ENCODE measurements at places on chromosomes 6 and 20.
A peak's percentile ranks its signal among the peaks of the same experiment; 100 is the strongest.

GRCh38 chr20:14148042-14148441 is 152.7 kb downstream of the MACROD2 start:
- DNase-seq, result no peak

- no peak for DNase-seq
Observed at GRCh38 chr6:161578478-161578877, 304.6 kb upstream of the AGPAT4 start.

DNA sequence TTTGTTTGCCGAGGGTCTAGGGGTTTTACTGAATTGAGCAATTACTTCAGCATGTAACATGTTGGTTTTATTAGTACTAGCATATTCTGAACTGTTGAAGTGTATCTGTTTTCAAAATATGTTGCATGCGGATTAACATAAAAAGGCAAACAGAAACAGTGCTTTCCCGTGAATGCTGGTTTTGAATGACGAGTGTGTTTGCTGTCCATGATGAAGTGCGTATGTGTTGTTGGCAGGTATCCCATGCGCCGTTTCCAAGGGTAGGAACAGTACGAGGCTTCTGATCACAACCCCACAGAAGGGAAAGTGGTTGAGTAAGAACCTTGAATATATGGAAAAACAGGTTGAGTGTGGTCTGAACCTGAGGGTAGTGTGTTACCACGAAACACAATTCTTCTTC is 232.9 kb downstream of the SAMD5 start:
- no peak for DNase-seq

GRCh38 chr6:20352346-20352745 is 49.3 kb upstream of the E2F3 start:
- no peak for DNase-seq

- no peak for DNase-seq
Observed at GRCh38 chr20:46523696-46524328, 10.5 kb upstream of the ZNF334 start.

- DNase-seq, result peak; percentile 24
Observed at GRCh38 chr6:36649701-36650484, 28.6 kb upstream of the CDKN1A start.

GRCh38 chr6:144888621-144889020 is 603.5 kb downstream of the UTRN start:
- DNase-seq, result no peak

DNA sequence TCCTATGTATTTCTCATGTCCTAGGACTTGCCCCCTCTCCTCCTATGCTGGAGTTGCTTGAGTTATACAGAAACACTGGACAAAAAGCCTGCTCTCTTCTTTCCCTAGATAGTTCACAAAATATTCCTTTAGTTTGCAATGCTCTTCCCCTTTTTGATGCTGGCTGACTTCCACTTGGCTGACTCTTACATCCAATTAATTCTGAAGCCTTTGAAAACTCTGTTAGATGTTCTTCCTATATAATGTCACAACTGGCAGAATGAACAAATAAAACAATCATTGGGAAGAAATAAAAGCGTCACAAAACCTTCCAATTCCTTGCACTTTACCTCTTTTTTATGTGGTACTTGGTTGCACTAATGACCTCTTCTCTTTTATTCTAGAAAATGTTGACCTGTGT is 253.8 kb upstream of the CITED2 start:
- no peak for DNase-seq

DNA sequence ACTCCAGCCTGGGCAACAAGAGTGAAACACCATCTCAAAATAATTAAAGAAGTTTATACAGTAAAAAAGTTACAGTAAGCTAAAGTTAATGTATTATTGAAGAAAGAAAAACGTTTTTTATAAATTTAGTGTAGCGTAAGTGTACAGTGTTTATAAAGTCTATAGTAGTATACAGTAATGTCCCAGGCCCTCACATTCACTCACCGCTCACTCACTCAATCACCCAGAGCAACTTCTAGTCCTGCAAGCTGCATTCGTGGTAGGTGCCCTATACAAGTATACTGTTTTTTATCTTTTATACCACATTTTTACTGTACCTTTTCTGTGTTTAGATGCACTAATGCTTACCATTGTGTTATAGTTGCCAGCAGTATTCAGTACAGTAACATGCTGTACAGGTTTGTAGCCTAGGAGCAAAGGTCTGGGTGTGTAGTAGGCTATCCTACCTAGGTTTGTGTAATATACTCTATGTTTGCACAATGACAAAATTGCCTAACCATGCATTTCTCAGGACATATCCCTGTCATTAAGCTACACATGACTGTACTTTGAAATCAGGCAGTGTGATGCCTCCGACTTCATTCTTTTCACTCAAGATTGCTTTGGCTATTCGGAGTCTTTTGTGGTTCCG is 16.7 kb downstream of the MGME1 start:
- DNase-seq, result no peak

DNA sequence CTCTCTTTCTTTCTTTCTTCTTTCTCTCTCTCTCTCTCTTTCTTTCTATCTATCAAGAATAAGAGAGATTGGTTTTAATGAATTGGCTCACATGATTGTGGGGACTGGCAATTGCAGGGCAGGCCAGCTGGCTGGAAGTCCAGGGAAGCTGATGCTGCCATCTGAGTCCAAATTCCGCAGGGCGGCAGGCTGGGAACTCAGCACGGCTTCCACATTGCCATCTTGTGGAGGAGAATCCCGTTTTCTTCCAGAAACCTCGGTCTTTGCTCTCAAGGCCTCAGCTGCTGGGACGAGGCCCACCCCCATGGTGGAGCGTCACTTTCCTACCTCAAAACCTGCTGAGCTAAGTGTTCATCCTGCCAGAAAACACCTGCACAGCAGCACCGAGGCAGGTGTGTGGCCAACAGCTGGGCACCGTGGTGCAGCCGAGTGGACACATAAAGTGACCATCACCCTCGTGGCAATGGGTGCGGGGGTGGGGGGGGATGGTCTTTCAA is 58.8 kb upstream of the SLCO4A1 start:
- DNase-seq, result no peak

- no peak for DNase-seq
Observed at GRCh38 chr20:36631646-36632045, 14.3 kb downstream of the SLA2 start.

GRCh38 chr6:113184291-113184690 is 672.9 kb upstream of the MARCKS start:
- DNase-seq, result no peak

- DNase-seq, result no peak
Observed at GRCh38 chr6:168480481-168480880, 39.5 kb downstream of the SMOC2 start.

DNA sequence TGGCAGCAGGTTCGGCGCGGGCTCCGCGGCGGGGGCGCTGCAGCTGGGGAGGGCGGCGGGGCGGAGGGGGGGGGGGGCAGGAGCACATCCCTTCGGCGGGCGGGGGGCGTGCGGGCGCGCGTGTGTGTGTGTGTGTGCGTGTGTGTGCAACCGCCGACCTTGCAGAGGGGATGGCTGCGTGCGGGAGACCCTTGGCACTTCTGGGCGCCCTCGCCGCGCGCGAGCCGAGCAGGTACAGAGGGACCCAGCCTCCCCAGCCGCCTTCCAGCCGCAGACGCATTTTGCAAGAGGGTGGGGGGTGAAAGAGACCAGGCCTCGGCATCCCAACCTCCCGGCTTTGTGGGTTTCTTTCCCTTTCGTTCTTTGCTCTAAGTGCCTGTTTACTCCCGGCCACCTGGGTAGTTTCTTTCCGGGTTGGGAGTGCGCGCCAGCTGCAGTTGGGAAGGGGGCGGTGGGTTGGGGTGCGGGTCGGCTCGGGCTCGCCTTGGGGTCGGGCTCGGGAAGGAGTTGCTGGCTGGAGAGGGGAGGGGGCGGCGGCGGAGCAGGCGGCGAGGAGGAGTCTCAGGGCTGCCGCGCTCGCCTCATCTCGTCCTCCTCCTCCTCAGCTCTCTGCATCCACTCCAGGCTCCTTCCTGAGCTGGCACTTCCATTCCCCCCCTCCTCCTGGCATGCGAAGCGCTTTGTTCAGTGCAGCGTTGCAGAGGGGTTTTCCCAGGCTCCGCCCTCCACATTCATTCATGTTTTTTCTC is 620 bp downstream of the HIVEP1 start:
- peak; percentile 8 for DNase-seq

- no peak for DNase-seq
Observed at GRCh38 chr6:148332088-148332487, 10.6 kb upstream of the SASH1 start.
